AG08396 (cell line): ENCODE measurements at places on chromosomes 1 and 21.

DNA sequence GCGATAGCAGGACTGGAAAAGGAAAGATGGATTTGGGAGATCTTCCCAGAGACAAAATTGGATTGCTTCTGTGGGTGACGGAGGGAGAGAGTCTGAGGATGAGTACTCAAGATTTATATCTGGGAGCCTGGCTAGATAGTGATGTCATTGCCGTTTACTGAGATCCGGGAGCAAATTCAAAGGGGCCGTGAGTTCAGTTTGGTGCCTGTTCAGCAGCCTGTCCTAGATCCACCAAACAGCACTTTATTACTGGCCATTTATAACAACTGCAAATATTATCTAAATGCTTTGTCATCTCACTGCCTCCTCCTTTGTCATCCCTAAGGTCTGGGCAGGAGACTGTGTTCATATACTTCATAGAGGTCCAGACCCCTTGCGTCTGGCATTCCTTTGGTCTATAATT lies 29.2 kb downstream of the MAPKAPK2 start:
- DNase-seq, result no peak

DNA sequence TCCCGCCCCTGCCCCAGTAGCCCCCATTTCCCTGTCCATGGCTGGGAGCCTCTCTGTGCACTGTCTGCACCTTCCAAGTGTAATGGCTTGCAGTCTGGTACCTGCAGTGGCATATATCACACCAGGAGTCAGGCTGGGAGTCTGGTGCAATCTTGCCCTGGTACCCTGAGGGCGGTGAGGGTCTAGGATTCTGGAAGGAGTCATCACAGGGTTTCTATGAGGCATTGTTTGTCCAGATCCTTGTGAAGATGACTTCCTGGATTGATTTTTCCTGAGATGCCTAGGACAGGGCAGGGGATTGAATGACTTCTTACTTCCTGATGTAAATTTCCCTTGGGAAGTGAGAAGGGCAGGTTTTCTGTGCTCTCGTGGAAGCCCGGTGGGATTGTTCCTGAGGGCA lies 5.9 kb upstream of the PKP1 start:
- no peak for DNase-seq

- no peak for DNase-seq
Measured at GRCh38 chr1:190429141-190429540, 48.5 kb downstream of the BRINP3 start.

DNA sequence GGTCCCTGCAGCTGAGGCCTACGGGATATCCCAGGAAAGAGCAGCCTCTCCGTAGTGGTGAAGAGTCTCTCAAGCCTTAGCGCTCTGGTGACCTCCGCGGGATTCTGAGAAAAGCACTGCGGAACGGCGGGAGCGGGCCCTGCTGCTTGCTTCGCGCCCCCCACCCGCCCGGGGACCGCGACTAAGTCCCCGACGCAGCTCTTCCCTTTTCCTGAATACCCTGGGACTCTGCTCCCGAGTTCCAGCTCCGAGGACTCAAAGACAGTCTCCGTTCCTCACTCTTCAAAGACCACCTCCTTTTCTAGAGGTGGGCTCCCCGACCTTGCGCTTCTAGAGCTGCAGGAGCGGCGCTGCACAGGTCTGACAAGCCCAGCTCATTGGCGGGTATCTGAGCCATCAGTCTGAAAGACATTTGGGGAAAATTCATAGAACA lies 3.6 kb upstream of the PRRX1 start:
- no peak for DNase-seq

GRCh38 chr21:10463156-10463555 lies 58.2 kb upstream of the TPTE start:
- no peak for DNase-seq

DNA sequence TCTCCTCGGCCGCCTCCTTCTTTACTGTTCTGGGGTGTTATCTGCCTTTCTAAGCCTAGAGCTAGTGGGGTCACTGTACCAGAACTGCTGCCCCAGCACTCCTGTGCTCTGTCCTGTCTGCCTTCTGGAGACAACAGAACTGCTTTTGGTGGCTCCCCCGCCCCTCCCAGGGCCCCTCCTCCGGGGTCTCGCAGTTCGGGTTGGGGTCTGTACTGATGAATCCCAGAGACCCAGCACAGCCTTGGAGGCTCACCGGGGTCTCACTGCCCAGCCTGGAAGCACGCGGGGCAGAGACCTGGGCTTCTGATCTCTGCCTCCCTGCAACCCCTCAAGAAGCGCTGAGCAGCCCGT lies 3.2 kb upstream of the PLEKHA6 start:
- DNase-seq, result no peak

- no peak for DNase-seq
Measured at GRCh38 chr1:117110774-117111173, 10.8 kb downstream of the TRIM45 start.

GRCh38 chr1:65147424-65148177 lies 402 bp upstream of the AK4 start:
- peak; percentile 44 for DNase-seq

DNA sequence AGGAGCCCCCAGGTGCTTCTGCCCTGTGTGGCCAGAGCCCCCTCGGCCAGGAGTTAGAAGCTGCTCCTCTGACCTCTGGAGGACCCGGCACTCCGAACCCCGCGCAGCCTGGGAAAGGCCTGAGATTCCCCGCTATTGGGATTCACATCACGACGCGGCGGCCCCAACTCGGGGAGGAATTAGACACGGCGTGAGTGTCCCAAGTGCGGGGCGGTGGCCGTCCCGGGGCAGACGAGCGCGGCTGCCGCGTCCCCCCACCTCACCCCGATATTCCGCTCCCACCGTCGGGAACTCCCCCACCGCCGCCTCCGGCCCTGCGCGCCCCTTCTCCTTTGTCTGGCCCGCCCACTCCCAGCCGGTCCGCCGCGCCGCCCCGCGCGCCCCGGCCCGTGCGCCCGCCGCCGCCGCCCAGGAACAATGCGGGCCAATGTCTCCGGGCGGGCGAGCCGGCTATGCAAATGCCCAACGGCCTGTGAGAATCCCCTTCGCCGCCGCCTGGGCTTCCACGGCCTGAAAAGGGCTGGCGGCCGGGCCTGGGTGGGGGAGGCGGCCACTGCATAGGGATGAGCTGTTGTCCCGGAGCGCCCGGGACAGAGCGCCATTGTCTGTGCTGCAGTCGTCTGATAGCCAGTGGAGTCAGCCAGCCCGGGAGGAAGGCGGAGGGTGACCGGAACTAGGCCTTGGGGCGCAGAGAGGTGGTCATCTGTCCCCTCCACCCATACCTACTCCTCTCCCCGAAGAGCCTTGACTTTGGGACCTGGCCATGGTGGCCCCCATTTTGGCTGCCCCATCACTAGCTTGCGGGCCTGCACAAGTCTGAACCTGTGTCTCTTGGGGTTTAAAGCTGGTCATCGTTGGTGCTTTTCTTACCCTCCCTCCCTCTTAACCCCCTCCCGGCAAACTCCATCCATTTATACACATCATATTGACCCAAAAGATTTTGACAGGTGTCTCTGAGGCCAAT lies 19.4 kb downstream of the RHBG start:
- DNase-seq, result no peak

DNA sequence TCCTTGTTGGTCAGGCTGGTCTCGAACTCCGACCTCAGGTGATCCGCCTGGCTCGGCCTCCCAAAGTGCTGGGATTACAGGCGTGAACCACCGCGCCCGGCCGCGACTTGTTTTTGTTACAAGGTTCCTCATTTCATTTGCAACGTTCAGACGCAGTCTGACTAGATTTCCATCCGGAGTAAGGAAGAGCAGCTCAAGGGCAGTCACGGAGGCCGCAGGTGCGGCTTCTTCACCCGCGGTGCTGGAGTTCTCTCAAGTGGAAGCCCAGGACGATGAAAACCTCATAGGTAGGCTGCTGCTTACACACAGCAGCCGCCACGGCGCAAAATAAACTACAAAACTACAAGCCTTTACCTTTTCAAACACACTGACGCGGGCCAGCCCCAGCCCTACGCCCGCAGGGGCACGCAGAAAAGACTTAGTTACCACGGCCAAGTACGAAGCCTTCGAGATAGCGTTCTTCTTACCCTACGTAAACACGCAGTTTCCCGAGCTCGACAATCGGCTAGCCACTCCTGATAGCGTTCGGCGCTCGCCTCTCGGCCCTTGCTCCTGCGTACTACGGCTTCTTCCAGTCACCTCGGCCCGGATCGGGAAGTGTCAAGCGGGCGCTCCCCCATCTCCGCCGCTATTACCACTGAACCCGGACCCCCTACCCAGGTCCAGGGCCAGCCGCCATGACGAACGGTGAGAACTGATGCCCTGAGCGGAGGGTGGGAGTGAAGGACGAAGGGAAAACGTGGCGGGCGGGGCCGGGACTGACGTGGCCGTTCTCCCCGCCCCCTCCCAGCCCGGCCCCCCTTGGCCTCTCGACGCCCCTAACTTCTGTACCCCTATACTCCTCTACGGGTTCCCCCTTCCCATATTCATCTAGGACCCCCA lies at the start of gene TMEM167B:
Gene TMEM167B, plus strand, starts transcription at position 569 of the 882 bp plus-strand sequence. Its CDS starts 109 bp downstream, at position 678.
- DNase-seq, result peak; percentile 82

GRCh38 chr21:41121785-41122415 lies 46.1 kb upstream of the BACE2 start:
- peak; percentile 68 for DNase-seq

GRCh38 chr1:88061492-88062177 lies 622.4 kb upstream of the PKN2 start:
- DNase-seq, result peak; percentile 54

DNA sequence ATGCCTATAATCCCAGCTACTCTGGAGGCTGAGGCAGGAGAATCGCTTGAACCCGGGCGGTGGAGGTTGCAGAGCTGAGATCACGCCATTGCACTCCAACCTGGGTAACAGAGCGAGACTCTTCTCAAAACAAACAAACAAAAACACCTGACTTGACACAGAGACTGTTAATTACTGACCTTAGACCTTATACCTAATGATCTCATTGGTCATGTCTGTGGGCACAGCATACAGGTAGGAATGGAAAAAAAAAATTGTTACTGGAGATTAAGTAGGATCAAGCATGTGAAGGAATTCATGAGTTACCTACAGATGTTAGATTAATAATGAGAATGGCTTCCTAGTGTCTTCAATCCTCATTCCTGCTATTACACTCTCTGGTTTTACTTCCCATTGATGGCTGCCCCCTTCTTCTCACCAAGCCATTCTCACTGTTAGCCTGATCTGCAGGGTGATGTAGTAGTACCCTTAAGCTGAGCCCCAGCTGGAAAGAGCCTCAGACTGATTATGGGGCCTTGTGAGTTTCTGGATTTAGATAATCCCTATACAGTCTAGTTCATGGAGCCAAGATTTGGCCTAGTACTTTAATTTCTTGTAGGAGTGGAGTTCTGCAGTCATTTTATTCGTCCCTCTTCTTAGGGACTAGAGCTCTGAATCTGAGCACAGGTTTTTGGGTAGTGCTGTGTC lies 8.8 kb downstream of the TBCE start:
- no peak for DNase-seq

GRCh38 chr1:21607549-21608529 lies 61.3 kb downstream of the RAP1GAP start:
- DNase-seq, result peak; percentile 88

DNA sequence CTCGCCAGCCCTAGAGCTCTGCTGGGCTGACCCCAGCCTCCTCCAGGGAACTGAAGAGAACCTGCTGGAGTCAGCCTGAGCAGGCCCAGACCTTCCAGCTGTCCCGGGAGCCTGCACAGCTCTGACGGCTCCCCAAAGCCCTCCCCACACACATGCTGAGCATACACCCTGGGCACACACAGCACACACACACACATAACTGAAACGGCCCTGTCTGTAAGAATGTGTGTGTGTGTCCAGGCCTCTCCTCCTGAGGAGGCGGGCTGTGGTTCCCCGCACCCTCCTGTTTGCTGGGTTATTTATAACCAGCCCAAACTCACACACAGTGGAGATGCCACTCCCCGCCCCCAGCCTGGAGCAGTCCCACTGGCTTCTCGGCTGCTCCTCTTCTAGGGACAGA lies 20.2 kb downstream of the SDC3 start:
- DNase-seq, result peak; percentile 87

GRCh38 chr21:15741510-15741909 lies 11.7 kb downstream of the USP25 start:
- DNase-seq, result peak; percentile 32

GRCh38 chr1:152052606-152053005 lies 15.8 kb upstream of the S100A11 start:
- DNase-seq, result peak; percentile 77

GRCh38 chr1:109750920-109751319 lies 10.1 kb upstream of the GSTM3 start:
- DNase-seq, result no peak

GRCh38 chr1:183163316-183163715 lies 22.7 kb upstream of the LAMC2 start:
- DNase-seq, result peak; percentile 63

GRCh38 chr1:21287905-21288514 lies 2.3 kb downstream of the ECE1 start:
- DNase-seq, result no peak

- DNase-seq, result no peak
Measured at GRCh38 chr1:230376296-230376695, 49.8 kb downstream of the PGBD5 start.

GRCh38 chr1:208190784-208191183 lies 53.4 kb downstream of the PLXNA2 start:
- DNase-seq, result no peak

DNA sequence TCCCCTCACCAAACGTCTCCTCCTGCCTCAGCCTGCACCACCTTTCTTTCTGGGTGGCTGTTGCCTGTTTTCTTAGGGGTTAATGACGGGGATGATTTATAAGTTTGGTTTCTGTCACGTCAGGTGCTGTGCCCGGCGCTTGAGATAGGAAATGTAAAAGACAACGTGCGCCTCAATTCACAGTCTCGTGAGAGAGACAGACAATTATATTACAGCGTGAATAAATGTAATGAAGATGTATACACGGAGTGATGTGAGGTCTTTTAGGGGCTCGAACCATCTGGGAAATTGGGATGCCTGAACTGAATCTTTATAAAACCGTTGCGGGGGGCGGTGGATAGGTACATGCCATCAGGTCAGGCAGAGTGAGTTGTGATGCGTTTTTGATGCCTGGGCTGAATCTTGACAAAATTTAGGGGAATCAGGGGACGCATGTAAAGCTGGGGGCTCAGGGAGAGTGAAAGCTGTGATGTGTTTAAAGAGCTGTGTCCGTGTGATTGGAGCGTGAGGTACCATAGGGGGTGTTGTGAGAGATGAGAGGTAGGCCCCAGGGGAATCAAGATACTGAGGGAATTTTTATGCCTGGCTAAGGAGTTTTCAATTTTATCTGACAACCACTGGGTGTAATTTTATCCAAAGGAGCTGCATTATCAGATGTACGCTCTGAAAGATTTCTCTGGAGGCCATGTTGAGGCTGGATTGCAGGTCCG lies 831 bp downstream of the TIPRL start:
- peak; percentile 24 for DNase-seq

DNA sequence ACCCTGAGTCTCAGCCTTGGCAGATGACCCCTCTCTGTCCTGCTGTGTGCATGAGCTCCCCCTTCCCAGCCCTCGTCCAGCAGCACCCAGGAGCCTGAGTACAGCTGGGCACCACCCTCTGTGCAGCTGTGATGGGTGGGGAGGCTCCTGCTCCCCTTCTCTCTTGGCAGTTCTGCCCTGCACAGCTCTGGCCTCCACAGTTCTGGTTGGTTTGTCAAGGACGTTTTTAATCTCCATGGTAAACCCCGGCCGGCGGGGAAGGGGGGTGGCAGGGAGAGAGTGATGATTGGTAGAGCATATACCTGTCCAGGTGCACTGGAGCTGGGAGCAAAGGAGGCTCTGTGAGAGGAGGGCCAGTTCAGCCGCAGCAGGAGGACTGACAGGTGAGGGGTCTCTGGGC lies at the start of gene CLCNKA:
Gene CLCNKA, plus strand, starts transcription at position 356 of the 400 bp plus-strand sequence. CDS start 584 bp downstream, outside the sequence.
- DNase-seq, result no peak
